ENCODE measurements at places on chromosomes 3 and 15.

DNA sequence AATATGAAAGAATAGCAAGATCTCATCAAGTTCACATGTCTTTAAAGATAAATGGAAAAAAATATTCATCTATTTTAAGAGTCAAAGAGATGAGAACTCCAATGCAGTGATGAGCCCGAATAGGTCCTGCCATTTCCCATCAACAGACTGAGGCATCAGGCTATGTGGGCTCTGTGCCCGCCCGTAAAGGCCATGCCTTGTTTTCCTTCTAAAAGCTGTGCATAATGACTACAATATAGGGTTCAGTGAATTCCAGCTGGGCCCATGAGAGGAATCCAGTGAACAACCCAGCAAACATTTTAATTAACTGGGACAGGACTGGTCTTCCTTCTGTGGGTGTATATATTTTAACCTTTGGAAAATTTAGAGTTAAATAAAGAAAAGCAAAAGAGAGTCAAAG lies 44.6 kb downstream of the RASGRP1 start:
- no peak for DNase-seq

GRCh38 chr3:23304424-23304823 lies 101.3 kb downstream of the UBE2E2 start:
- no peak for DNase-seq

- DNase-seq, result no peak
These were observed 39.2 kb upstream of the BCL2A1 start for GRCh38 chr15:80010131-80010673.

GRCh38 chr3:143958966-143959365 lies 12.7 kb upstream of the DIPK2A start:
- DNase-seq, result no peak

DNA sequence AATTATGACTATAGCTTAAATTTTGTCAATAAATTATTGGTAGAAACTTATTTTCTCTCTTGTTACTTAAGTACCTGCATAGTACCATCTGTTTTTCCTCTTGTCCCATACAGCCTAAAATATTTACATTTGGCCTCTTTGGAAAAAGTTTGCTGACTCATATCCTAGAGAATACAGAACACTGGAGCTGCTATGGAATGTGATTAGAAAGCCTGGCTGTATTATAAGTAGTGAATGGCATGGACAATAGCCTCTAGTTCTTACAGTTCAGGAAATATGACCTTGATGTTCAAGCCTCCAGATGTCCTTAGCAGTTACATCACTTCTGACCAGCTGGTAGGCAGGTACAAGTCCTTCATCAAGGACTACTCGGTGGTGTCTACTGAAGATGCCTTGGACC lies 28.3 kb downstream of the ST8SIA2 start:
- DNase-seq, result no peak

DNA sequence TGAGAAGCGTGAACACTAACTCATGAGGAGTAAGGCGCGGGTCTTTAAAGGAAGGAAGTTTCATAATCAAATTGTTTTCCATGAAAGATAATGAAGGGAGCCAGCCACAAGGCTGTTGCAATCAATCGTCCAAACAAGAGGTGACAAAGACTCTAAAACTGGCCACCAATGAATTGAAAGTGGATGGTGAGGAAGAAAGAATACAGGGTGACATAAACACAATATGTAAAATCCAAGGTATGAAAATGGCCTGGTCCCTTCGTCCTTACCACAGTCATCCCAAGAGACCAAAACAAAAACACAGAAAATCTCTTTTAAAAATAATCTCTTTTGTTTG lies 12.0 kb downstream of the CD86 start:
- no peak for DNase-seq

- DNase-seq, result no peak
These were observed 103.7 kb downstream of the AQP9 start for GRCh38 chr15:58241872-58242271.

DNA sequence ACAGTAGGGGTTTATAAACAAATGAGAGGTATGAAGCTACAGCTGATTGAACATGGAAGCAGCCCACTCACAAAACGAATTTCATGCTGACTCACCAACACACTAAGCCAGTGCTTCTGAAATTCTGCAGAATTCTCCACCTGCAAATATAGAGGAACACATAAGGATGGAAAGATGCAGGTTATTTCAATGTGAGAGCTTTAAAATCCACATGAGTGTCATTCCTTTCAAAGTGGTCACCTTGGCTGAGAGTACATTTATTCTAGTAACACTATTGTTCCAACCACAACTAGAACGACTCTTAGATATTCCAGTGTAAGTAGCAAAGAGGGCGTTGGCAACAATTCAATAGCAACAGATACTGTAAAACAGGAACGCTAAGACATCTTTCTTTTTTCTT lies 189.9 kb upstream of the TSC22D2 start:
- no peak for DNase-seq

DNA sequence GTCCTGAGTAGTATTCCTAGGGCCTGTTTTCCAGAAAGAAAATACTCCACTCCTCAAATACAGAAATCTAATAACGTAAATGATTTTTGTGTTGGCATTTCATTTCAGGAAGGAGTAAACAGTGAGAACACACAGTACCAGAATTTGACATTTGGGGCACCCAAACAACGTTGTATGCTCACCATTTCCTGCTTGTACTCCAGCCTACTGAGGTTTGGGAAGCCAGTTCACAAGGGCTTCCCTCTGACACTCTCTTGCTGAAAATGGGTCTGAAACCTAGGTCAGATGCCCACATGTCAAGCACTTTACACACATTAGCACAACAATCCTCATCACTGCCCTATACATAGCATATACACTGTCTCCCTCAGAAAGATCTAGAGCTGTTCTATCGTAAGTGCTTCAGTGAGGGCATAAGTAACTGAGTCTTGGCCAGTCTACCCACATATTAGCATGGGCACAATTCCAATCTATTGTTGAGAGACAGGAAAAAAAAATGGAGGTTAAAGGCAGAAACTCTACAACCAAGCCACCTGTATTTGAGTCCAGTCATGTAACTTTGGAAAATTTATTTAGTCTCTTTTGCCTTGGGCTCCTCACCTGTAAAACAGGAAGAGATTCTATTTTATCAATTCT lies 43.5 kb upstream of the RSL24D1 start:
- no peak for DNase-seq

- DNase-seq, result no peak
These were observed 74.3 kb downstream of the FNDC3B start for GRCh38 chr3:172113710-172114109.

- DNase-seq, result no peak
These were observed 1072.0 kb downstream of the NSUN3 start for GRCh38 chr3:95134693-95135413.

- no peak for DNase-seq
These were observed at the start of gene HDC for GRCh38 chr15:50265620-50266019. HDC (minus strand) TSS chr15:50265726; CDS start chr15:50265623, 103 bp downstream.

- DNase-seq, result no peak
These were observed 152.8 kb downstream of the DNAJB8 start for GRCh38 chr3:128313935-128314334.

- DNase-seq, result no peak
These were observed 379.5 kb upstream of the DPH6 start for GRCh38 chr15:35925275-35926006.

- DNase-seq, result no peak
These were observed 755.3 kb downstream of the ROBO1 start for GRCh38 chr3:79012530-79012913.

DNA sequence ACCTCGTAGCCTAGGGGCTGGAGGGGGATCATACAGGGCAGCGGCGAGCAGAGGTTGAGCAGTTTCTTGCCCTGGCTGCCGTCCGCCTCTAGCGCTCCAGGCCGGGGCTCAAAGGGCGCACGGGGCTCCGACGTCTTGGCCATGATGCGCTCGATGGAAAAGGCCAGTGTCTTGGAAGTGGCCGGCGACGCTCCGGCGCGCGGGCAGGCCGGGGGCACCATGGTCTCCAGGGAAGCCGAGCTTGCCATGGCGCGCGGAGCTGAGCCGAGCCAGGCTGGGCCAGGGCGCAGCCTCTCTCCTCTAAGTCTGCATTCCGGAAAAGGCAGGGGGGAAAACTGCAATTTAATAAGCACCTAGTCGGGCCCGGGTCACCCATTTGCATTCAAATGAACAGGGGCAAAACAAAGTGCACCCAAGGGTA lies 719 bp downstream of the FEZF2 start:
- no peak for DNase-seq

GRCh38 chr3:46987743-46988401 lies 8.4 kb downstream of the NBEAL2 start:
- DNase-seq, result peak; percentile 87

DNA sequence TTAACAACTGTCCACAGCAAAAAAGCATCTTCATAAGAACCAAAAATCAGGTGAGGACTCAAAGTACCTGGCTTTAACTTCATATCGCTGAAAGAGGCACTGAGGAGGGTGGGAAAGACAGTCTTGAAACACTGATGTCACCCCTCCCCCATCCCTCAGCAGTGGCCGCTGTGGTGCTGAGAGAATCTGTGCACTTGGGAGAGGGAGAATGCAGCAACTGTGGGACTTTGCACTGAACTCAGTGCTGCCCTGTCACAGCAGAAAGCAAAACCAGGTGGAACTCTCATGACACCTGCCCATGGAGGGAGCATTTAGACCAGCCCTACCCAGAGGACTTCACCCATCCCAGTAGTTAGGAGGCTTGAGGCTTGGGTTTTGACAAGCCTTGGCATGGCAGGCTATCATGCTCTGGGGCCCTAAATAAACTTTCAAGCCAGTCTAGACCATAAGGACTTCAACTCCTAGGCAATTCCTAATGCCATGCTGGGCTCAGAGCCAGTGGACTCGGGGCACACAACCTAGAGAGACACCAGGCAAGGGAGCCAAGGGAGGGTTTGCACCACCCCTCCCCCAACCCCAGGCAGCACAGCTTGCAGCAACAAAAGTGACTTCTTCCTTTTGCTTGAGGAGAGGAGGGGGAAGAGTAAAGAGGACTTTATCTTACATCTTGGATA lies 6.1 kb upstream of the ZSCAN2 start:
- no peak for DNase-seq

GRCh38 chr3:107727102-107727501 lies 204.3 kb downstream of the BBX start:
- no peak for DNase-seq

DNA sequence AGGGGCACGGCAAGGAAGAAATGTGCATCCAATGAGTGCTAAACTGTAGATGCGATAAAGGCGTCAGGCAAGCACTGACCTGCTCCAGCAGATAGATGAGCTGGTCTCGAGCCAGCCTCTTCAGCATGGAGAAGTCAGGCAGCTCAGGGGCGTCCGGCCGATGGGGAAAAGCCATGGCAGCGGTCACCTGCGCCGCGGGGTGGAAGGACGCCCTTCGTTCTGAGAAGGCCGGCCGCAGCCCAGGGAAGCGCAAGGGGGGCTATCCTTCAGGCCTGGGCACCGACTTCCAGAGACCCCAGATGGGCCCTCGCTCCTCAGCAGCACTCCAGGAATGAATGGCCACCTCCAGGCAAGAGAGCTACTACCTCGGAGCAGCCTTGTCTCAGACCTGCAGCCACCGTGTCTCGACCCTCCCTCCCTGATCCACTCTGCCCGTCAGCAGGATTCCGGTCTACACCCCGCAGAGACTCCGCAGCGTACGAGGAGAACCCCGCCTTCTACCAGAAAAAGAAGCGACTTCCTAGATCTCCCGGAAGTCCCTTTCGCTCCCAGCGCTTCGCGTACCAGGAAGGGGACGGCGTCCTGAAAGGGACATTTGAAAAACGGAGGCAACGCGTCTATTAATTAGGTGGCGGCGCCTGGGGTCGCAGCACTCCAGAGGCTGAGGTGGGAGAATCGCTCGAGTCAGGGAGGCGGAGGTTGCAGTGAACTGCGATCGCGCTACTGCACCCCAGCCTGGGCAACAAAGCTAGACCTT lies at the start of gene VPS33B:
Gene VPS33B (minus strand): TSS at position 520 of the 757 bp plus-strand sequence. CDS start 345 bp downstream, at position 175.
- peak; percentile 84 for DNase-seq

DNA sequence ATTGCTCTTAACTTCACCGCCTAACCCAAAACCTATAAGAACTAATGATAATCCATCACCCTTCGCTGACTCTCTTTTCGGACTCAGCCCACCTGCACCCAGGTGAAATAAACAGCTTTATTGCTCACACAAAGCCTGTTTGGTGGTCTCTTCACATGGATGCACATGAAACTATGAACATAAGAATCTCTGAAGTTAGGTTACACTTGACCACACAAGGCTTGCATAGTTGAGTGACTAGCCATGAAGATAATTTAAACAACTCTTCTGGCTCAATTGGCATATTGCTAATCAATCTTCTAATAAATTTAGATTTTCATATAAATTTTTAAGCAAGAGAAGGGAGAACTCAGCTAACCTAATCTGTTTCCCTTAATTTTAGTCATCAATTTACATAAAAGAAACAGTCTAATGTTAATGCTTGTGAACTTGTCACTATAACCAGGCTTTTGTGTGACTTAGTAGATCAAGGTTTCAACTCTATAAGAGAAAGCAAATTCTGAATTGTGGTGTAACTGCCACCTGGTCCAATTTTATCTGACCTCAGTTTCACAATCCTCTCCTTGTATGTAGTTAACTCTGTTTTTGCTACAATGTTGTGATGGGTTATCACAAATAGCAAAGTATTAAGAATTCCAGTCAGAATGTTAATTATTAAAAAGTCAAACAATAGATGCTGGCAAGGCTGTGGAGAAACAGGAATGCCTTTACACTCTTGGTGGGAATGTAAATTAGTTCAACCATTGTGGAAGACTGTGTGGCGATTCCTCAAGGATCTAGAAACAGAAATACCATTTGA lies 82.0 kb downstream of the HHLA2 start:
- DNase-seq, result no peak

DNA sequence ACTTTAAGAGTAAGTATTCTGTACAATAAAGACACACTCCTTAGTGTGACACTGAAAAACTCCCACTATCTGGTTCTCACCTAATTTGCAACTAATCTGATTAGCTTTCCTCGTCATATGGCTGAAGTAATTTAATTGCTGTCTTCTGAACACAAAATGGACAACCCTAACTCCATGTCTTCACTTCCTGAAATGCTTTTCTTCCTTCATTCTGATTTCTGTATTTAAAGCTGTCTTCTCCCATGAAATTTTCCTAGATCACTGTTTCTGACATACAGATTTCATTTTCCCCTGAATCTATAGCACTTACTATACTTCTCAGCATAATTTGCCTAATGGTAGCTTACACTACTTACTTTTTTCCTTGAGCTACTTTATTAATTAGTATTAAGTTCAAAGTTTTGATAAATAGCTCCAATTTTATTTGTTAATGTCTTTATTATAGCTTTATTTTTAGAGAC lies 6.3 kb downstream of the CCPG1 start:
- DNase-seq, result no peak

DNA sequence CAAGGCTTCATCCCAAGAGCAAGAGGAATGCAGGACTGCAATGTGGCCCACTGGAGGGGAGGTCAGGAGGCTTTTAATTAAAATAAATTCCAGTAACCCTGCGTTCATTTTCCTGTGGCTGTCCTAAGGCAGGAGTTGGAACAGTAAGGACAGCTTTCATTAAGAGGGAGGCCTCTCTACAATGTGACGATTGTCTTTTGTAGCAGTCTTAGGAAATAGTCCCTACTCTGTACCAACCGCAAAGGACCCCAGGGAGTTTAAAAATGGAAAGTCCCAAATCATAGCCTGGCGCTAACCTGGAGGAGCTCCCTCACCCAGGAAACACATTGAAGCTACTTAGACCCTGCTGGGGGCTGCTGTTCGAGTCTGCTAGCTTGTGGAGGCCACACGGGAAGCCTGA lies 62.8 kb downstream of the SYNM start:
- no peak for DNase-seq

All from lower lobe of right lung (tissue), 2 donors.